Frontal cortex (tissue), 4 donors: ENCODE measurements at places on chromosomes 2 and 18. TPM values are rescaled to one million over a fixed set of nuclear protein-coding genes. Genes with fewer than 3 reads are reported as not detected.

GRCh38 chr2:212005085-212005671 lies 533.4 kb downstream of the ERBB4 start:
- DNase-seq: no peak

DNA sequence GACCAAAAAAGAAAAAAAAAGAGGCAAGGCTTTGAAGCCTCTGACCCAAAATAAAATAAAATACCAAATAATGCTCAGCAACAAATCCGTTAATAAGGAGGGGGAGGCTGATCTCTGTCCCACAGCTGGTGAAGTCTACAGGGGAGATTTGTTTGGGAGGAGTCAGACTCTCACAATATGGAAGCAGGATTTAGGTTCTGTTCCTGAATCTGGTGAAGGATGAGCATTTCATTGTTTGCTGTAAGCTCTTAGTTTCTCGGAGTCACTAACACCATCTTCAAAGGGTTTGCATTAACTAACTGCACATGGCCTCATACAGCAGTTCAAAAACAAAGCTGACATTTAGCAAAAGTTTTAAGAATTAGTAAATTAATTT lies 339.4 kb upstream of the TNP1 start:
- DNase-seq: no peak

- no peak for DNase-seq
Observed at GRCh38 chr2:128636802-128637147, 318.1 kb upstream of the HS6ST1 start.

DNA sequence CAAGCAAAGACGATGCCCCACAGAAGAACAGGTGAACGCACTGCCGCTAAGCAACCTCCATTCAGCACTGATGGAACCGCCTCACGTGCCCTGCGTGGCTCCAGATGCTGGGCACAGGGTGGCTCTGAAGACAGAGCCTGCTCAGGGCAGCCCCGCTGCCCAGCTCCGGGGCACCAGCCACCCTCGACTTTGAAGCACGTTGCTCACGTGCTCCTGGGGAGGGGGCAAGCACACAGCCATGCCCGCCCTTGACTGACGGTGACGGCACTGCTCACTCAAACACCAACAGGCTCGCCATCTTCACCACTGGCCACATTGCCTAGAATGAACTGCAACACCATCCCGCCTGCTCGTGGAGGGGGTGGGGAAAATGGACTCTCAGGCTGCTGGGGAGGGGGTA lies 251.3 kb downstream of the HDAC4 start:
- DNase-seq: no peak

DNA sequence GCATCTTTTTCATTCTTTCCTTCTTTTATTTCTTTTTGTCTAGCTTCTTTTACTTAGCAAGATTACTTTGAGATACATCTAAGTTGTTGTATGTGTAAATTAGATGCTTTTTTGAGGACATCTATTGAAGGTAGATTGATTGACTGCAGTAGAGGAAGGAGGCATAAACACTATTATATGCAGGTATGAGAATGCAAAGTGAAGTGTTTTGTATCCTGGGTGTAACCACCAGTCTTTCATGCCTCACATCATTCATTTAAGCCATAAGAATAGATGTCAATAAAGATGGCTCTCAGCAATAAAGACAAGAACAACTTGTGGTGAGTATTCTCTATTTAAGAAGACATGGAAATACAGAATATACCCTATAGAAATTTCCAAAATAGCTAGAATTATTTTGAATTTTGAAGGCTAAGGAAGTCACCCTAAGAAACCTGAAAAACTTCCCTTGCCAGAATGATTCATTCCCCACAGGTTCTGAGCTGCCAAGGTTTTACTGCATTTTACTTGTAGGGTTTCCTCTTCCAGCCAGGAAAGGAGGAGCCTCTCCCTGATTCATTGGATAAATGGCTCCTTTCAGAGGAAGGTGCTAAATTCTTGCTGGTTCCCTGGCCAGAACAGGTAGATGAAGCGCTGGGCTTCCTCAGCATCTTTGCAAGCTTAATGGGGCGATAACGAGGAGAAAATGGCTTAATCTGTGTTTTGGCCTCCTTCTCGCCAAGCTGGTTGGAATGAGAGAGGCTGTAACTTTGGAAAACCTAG lies 279.8 kb upstream of the SLC14A2 start:
- DNase-seq: no peak

DNA sequence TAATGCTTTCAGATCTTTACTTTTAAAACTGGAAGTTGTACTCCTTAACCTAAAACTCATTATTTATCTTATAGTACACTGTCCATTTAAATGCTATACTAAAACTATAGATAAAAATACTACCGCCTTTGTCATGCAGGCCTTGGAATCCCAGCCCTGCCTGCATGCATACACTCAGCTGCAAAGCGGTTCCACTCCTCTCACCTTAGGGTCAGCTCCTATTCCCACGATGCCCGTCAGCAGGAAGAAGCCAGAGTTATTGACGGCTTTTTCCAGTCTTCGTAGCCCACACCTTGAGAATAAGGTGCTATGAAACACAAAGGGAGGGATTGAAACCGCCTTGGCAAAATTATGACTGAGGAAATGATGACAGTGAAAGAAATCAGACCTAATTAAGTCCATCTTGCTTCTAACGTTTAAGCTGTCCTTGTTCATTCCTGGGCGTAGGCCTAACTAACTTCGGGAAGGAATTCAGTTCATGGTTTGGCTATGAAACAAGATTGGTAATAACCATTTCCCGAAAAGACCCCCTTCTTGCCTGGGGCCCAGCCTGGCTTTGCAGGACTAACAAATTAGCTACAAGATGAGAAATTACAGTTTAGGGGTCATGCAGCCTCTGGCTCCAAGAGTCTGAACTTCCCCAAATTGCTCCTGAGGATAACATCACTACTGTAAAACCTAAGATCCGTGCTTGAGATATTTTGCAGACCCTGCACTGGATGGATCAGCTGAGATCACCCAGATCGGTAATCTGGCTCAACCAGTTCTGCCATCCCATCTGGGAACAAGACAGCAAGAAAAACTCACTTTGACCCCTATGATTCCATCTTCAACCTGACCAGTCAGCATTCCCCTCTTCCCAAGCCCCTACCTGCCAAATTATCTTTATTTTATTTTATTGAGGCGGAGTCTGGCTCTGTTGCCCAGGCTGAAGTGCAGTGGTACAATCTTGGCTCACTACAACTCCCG lies 17.1 kb downstream of the EPB41L5 start:
- DNase-seq: no peak

GRCh38 chr18:8504424-8504823 lies 104.8 kb upstream of the RAB12 start:
- DNase-seq: no peak

- peak; percentile 33 for DNase-seq
Observed at GRCh38 chr2:44291281-44292248, 16.3 kb downstream of the SLC3A1 start.

- DNase-seq: no peak
Observed at GRCh38 chr2:230155359-230155758, 64.4 kb downstream of the SP110 start.

DNA sequence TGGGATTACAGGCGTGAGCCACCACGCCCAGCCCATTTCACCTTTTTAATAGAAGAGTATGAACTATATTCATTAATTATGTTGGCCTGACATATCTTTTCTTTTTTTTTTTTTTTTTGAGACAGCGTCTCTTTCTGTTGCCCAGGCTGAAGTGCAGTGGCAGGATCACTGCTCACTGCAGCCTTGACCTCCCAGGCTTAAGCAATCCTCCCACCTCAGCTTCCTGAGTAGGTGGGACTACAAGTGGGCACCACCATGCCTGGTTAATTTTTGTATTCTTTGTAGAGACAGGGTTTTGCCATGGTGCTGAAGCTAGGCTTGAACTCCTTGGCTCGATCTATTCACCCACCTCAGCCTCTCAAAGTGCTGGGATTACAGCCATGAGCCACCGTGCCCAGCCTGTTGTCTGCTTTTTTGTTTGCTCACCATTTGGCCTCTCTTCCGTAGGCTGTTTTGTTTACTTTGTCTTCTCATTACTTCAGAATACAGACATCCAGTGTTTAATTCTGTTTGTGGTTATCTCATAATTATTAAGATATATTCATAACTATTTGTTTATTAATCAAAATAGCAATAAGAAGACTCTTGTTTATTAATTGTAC lies 16.3 kb upstream of the CDH2 start:
- no peak for DNase-seq

GRCh38 chr18:577643-578375 lies 2.4 kb upstream of the CETN1 start:
- DNase-seq: no peak

DNA sequence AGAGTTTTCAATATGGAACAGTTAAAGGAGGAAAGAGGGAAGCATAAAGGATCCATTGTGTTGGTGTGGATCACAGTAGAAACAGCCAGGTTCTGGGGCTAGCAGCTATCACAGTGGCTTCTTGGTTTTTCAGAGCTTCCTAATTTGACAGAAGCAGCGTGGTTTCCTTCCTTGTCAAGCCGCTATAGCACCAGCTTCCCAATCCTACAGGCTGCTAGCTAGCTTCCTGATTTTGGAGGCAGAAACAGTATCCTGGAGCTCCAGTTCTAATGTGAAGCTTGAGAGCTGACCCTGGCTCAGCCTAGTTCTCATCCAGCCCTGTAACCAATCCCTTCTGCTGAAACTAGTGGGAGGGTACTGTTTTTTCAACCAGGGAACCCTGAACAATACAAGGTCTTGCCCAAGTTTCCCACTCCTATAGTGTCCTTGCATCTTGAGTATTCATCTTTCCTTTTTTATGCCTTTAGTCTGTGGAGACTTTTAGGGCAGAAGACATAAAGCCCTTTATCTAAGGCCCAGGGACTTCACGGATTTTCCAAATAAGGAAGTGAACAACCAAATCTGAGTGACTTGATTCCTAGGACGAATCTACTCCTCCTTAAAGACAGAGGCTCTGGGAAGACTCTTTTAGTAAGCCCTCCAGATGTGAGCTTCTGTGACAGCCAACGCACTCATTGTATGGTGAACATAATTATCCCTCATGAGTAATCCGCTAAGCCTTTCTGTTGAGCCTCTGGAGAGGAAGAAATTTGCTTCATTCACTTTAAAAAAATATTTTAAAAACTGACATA lies 33.8 kb downstream of the CCDC93 start:
- no peak for DNase-seq

Gene RAD51AP2
- 0.82 TPM for total RNA-seq

Gene INHBB
- total RNA-seq: 3.3 TPM

Gene BUB1
- total RNA-seq: 6.9 TPM

Gene CCDC141
- total RNA-seq: 1.2 TPM

Gene RGPD3
- 1.2 TPM for total RNA-seq

Gene SH3BP4
- total RNA-seq: 6.5 TPM

Gene MATN3
- total RNA-seq: 1.6 TPM

Gene CHN1
- total RNA-seq: 57.1 TPM
